ENCODE measurements at places on chromosomes 12 and 14.

DNA sequence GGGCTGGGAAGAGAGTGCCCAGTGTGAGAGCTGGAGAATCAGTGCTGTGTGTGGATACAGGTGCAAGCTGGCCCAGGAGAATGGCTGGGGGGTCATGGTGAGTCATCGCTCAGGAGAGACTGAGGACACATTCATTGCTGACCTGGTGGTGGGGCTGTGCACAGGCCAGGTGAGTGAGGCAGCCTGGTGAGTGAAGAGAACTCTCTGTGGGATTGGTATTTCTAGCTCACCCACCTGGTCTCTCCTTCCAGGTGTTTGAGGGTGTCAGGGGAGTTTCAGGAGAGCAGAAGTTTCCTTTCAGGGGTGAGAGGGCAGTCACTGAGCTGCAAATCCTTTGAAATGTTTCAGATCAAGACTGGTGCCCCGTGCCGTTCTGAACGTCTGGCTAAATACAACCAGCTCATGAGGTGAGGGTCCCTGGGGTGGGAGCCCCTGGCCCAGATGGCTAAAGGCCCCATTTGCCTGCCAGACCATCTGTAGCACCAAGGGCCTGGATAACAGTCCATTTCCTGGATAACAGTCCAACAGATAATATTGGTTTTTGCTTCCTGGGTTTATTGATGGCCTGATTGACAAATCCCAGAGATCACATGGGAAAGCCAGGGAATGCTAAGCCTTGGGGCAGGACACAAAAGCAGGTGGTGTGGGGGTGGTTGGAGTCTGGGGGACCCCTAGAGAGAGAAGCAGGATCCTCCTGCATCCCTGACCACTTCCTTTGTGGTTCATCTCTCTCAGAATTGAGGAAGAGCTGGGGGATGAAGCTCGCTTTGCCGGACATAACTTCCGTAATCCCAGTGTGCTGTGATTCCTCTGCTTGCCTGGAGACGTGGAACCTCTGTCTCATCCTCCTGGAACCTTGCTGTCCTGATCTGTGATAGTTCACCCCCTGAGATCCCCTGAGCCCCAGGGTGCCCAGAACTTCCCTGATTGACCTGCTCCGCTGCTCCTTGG, 5.5 kb upstream of the ATN1 start:
- H3K4me1 ChIP-seq: peaks cover 37% of the 10 kb centered on the region
- DNase-seq: no peak
- no peaks in the 10 kb centered on the region for H3K27me3 ChIP-seq
- peaks cover 4% of the 10 kb centered on the region for H3K36me3 ChIP-seq
- no peak overlapping the region for H3K27ac ChIP-seq

DNA sequence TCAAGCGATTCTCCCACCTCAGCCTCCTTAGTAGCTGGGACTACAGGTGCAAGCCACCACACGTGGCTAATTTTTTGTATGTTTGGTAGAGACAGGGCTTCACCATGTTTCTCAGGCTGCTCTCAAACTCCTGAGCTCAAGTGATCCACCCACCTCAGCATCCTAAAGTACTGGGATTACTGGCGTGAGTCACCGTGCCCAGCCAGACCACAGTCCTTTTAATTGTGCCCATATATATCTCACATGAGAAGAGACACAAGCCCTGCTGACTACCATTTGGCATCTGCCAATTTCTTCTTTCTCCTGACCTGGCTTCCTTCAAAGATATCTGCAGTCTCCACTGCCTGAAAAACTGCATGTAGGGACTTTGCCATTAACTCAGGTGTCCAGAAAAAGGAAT, 142.5 kb downstream of the DPY19L2 start:
- no peak overlapping the region for H3K27ac ChIP-seq
- no peaks in the 10 kb centered on the region for H3K36me3 ChIP-seq
- H3K4me1 ChIP-seq: no peaks in the 10 kb centered on the region
- H3K4me3 ChIP-seq: no peak overlapping the region
- no peaks in the 10 kb centered on the region for H3K27me3 ChIP-seq
- no peak for DNase-seq

- H3K27ac ChIP-seq: no peak overlapping the region
- no peaks in the 10 kb centered on the region for H3K4me1 ChIP-seq
- H3K36me3 ChIP-seq: no peaks in the 10 kb centered on the region
- no peaks in the 10 kb centered on the region for H3K27me3 ChIP-seq
- no peak for DNase-seq
Observed at GRCh38 chr12:87883806-87884205, 145.4 kb downstream of the C12orf50 start.

DNA sequence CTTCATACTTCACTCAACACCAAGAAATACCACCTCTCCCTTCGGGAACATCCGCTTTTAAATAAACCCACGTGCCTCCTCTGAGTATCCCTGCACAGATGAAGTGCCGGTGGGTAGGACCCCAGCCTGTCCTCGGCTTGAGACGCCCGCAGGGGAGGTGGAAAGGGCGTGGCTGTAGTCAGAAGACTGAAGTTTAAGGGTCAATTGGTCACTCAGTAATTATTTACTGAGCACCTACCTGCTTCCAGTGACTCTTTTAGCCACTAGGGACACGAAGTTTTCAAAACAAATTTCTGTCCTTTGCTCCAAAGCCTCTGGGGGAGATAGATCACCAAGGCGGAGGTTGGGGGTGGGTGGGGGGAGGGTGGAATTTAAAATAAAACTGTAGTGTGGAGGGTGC, 309.4 kb downstream of the VRK1 start:
- no peaks in the 10 kb centered on the region for H3K4me1 ChIP-seq
- no peak overlapping the region for H3K4me3 ChIP-seq

DNA sequence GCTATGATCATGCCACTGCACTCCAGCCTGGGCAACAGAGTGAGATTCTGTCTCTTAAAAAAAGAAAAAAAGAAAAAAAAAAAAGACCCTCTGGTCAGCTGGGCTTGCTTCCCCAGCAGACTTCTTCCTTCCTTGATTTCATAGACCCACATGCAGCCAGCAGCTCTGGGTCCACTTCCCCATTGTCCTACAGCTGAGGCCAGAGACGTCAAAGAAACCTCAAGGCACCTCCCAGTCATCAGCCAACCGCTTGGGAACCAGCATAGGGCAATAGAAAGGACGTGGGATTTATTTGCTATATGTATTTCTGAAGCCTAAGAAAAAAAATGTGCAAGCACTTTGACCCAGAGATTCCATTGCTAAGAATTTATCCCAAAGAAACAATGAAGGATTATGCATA, 35.4 kb upstream of the SPPL3 start:
- no peaks in the 10 kb centered on the region for H3K4me1 ChIP-seq
- H3K36me3 ChIP-seq: no peaks in the 10 kb centered on the region
- no peak overlapping the region for H3K4me3 ChIP-seq
- H3K27me3 ChIP-seq: no peaks in the 10 kb centered on the region
- no peak overlapping the region for H3K27ac ChIP-seq
- DNase-seq: no peak

GRCh38 chr12:107467716-107468115, 217.9 kb upstream of the PWP1 start:
- H3K27ac ChIP-seq: no peak overlapping the region
- H3K36me3 ChIP-seq: no peaks in the 10 kb centered on the region
- H3K4me1 ChIP-seq: no peaks in the 10 kb centered on the region
- DNase-seq: no peak

- H3K36me3 ChIP-seq: no peaks in the 10 kb centered on the region
- H3K4me1 ChIP-seq: no peaks in the 10 kb centered on the region
- H3K4me3 ChIP-seq: no peak overlapping the region
Observed at GRCh38 chr14:84390010-84390409, 1139.9 kb upstream of the FLRT2 start.

DNA sequence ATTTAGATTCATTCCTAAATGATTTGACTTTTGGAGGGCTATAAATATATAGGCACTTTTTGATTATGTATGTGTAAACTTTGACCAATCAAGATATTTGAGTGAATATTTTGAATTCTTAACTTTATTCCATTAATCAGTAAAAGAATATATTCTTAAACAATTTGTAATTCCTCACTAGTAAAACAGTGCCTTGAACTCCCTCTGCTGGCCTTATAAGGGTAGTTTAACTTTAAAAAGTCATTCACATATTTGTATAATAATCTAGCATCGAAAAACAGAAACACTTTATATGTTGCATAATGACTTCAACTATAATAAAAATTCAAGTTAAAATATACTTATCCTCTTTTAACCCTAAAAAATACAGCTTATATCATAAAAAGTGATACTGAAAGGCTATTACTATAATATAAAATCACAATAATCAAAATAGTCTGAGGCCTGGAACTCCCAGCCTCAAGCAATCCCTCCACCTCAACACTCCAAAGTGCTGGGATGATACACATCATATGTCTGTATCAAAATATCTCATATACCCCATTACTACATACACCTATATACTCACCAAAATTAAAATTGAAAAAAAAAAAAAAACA, 31.2 kb downstream of the CCDC59 start:
- no peak overlapping the region for H3K27ac ChIP-seq
- DNase-seq: no peak
- no peaks in the 10 kb centered on the region for H3K4me1 ChIP-seq
- H3K27me3 ChIP-seq: no peaks in the 10 kb centered on the region

- H3K27me3 ChIP-seq: no peaks in the 10 kb centered on the region
- H3K36me3 ChIP-seq: no peaks in the 10 kb centered on the region
- H3K27ac ChIP-seq: no peak overlapping the region
- DNase-seq: no peak
- no peaks in the 10 kb centered on the region for H3K4me1 ChIP-seq
Observed at GRCh38 chr12:47913081-47913480, 8.3 kb upstream of the VDR start.

- H3K27me3 ChIP-seq: no peaks in the 10 kb centered on the region
- H3K4me3 ChIP-seq: no peak overlapping the region
- H3K27ac ChIP-seq: no peak overlapping the region
- H3K4me1 ChIP-seq: no peaks in the 10 kb centered on the region
Observed at GRCh38 chr12:116196752-116197718, 80.5 kb downstream of the MED13L start.

- no peaks in the 10 kb centered on the region for H3K4me1 ChIP-seq
- DNase-seq: no peak
- no peak overlapping the region for H3K4me3 ChIP-seq
- no peaks in the 10 kb centered on the region for H3K36me3 ChIP-seq
Observed at GRCh38 chr12:105337391-105337790, 6.9 kb downstream of the C12orf75 start.

GRCh38 chr12:107684029-107684795, 1.4 kb upstream of the PWP1 start:
- no peaks in the 10 kb centered on the region for H3K27me3 ChIP-seq
- peak overlapping the region; percentile 96 for H3K4me3 ChIP-seq
- peaks cover 20% of the 10 kb centered on the region for H3K4me1 ChIP-seq
- no peak overlapping the region for H3K27ac ChIP-seq
- no peak for DNase-seq

- no peaks in the 10 kb centered on the region for H3K36me3 ChIP-seq
- H3K27ac ChIP-seq: no peak overlapping the region
- H3K27me3 ChIP-seq: no peaks in the 10 kb centered on the region
- no peak overlapping the region for H3K4me3 ChIP-seq
- H3K4me1 ChIP-seq: no peaks in the 10 kb centered on the region
- no peak for DNase-seq
Observed at GRCh38 chr12:75288860-75289259, 41.3 kb downstream of the CAPS2 start.

GRCh38 chr14:99515301-99516155, 34.3 kb downstream of the CCNK start:
- no peak overlapping the region for H3K4me3 ChIP-seq
- no peak for DNase-seq
- H3K27me3 ChIP-seq: no peaks in the 10 kb centered on the region
- peaks cover 16% of the 10 kb centered on the region for H3K36me3 ChIP-seq
- no peak overlapping the region for H3K27ac ChIP-seq

DNA sequence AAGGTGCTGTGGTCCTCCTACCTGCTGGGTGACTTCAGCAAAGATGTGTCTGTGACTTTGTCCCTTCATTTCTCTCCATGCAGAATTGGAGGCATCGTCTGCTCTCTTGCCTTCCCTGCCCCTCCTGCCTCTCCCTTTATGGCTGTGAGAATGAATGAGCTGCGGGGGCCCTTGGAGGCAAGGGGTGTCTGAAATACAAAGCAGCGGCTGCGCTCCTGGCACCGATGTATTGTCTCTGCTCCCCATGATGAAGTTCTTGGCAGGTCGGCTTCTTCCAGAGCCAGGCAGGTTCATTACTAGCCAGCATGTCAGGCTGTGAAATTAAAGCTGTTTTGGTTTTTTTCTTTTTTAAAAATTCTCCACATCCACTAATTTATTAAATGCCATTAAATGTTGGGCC, 194.5 kb downstream of the TSPAN9 start:
- no peaks in the 10 kb centered on the region for H3K36me3 ChIP-seq
- H3K4me1 ChIP-seq: peaks cover 41% of the 10 kb centered on the region
- no peak for DNase-seq
- H3K27me3 ChIP-seq: no peaks in the 10 kb centered on the region

DNA sequence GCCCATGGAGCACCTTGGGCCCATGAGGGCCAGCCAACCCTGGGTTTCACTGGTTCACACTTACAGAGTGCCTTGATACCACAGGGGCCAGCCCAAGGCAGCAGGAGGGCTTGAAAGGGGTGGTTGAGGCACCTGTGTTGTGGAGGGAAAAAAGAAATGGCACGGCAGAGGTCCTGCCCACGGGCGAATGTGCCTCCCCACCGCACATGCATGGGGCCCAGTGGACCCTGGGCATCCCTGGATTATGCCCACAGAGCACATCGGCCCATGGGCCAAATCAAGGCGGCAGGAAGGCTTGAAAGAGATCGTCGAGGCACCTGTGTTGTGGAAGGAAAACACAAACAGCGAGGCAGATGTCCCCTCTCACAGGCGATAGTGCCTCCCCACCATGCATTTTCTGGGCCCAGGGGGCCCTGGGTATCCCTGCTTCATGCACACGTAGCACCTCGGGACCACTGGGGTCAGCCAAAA, 378.1 kb downstream of the ALG10 start:
- no peaks in the 10 kb centered on the region for H3K27me3 ChIP-seq
- H3K36me3 ChIP-seq: no peaks in the 10 kb centered on the region
- H3K4me3 ChIP-seq: no peak overlapping the region
- DNase-seq: no peak
- H3K27ac ChIP-seq: no peak overlapping the region

GRCh38 chr12:100926669-100927248, 132.2 kb downstream of the ANO4 start:
- H3K36me3 ChIP-seq: no peaks in the 10 kb centered on the region
- no peaks in the 10 kb centered on the region for H3K4me1 ChIP-seq
- no peak overlapping the region for H3K4me3 ChIP-seq
- DNase-seq: no peak
- H3K27me3 ChIP-seq: no peaks in the 10 kb centered on the region
- H3K27ac ChIP-seq: no peak overlapping the region

DNA sequence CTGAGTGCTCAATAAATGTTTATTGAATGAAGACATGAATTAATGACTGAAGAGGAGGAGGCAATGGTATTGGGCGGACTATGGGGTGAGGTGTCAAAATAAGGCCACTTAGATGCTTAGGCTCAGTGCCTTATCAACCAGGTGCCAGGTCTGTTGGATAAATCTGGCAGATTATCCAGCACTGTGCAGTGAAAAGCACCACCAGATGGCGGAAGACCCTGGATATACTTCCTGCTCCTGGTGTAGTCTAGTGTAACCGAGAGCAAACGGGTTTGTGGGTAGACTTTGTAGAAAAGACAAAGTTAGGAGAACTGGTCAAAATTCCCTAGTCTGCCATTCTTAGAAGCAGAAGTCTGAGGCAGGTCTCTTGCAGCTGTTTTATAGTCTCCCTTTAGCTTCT, 306.3 kb downstream of the ATP23 start:
- H3K27me3 ChIP-seq: no peaks in the 10 kb centered on the region
- H3K4me1 ChIP-seq: no peaks in the 10 kb centered on the region
- DNase-seq: no peak

Measured in right atrium auricular region (tissue), 2 donors.